ENCODE measurements at places on chromosomes 7 and 10.

- DNase-seq = peak; percentile 30
These were observed 460 bp downstream of the ANXA11 start for GRCh38 chr10:80204677-80205476.

GRCh38 chr7:117250801-117251200 is 72.1 kb downstream of the WNT2 start:
- DNase-seq = no peak

DNA sequence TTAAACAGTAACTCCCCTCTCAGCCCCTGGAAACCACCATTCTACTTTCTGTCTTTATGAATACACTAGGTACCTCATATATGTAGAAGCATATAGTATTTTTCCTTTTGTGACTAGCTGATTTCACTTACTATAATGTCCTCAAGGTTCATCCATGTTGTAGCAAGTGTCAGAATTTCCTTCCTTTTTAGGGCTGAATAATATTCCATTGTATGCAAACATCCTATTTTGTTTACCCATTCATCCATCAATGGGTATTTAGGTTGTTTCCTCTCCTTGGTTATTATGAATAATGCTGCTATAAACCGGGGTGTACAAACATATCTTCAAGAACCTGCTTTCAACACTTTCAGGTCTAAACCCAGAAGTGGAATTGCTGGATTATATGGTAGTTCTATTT is 125.3 kb downstream of the SGMS1 start:
- DNase-seq = no peak

GRCh38 chr10:101000915-101001658 is 1.5 kb downstream of the LZTS2 start:
- DNase-seq = peak; percentile 70

- no peak for DNase-seq
These were observed 2.6 kb upstream of the COX19 start for GRCh38 chr7:978049-978346.

DNA sequence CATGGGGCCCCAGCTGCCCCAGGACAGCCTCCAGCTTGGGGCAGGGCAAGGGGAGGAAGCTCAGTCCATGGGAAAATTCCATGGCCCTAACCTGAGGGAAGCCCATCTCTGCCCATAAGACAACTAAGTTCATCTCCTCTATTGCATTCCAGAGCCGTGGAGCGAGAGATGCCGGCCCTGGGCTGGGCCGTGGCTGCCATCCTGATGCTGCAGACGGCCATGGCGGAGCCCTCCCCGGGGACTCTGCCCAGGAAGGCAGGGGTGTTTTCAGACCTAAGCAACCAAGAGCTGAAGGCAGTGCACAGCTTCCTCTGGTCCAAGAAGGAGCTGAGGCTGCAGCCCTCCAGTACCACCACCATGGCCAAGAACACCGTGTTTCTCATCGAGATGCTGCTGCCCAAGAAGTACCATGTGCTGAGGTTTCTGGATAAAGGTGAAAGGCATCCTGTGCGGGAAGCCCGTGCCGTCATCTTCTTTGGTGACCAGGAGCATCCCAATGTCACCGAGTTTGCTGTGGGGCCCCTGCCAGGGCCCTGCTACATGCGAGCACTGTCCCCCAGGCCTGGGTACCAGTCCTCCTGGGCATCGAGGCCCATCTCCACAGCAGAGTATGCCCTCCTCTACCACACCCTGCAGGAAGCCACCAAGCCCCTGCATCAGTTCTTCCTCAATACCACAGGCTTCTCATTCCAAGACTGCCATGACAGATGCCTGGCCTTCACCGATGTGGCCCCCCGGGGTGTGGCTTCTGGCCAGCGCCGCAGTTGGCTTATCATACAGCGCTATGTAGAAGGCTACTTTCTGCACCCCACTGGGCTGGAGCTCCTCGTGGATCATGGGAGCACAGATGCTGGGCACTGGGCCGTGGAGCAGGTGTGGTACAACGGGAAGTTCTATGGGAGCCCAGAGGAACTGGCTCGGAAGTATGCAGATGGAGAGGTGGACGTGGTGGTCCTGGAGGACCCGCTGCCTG is 4.3 kb downstream of the AOC1 start:
- DNase-seq = no peak

DNA sequence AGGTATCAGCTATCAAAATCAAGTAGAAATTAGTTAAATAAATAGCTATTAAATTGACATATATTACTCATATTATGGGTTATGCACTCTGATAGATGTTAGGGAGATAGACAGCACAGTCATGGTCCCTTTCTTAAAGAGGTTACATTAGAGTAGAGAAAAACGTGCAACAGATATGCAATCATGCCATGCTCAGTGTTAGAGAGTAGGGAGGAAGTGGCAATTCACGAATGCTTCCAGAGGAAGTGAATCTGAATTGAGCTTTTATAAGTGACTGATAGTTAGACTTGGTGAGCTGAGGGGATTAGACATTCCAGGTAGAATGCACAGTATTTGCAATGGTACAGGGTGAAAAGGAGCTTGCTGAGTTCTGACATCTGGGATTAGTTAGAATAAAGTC is 349.8 kb downstream of the NXPH1 start:
- DNase-seq = peak; percentile 20

GRCh38 chr10:35335133-35336083 is 901 bp upstream of the CCNY start:
- peak; percentile 11 for DNase-seq

GRCh38 chr7:36157527-36158320 is 4.7 kb downstream of the EEPD1 start:
- no peak for DNase-seq

GRCh38 chr10:44937196-44938005 is 22.2 kb upstream of the RASSF4 start:
- DNase-seq = no peak

GRCh38 chr10:63699785-63700613 is 178.8 kb downstream of the REEP3 start:
- no peak for DNase-seq

- DNase-seq = peak; percentile 39
These were observed 994 bp upstream of the CYP51A1 start for GRCh38 chr7:92135052-92135889.

- DNase-seq = no peak
These were observed 50.9 kb downstream of the GNAI1 start for GRCh38 chr7:80185571-80185970.

GRCh38 chr7:149145031-149145845 is 2.0 kb upstream of the ZNF398 start:
- DNase-seq = no peak

- no peak for DNase-seq
These were observed 89.5 kb downstream of the ANK3 start for GRCh38 chr10:60299961-60300883.

DNA sequence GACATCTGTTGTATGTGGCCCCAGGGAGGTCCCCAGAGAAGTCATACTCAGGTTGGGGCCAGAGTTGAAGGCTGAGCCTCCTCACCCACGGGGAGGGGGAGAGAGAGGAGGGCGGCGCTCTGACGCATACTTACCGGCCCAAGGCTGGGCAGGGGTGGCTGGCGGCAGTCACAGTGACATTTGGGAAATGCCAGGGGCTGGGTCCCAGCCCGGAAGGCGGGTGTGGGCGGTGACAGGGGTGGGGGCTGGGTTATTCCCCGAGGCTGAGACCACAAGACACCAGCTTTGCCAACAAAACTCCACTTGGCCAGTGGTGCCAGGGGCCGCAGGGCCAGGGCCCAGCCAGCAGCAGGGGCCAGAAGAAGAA is 41.1 kb downstream of the RASGEF1A start:
- peak; percentile 3 for DNase-seq

DNA sequence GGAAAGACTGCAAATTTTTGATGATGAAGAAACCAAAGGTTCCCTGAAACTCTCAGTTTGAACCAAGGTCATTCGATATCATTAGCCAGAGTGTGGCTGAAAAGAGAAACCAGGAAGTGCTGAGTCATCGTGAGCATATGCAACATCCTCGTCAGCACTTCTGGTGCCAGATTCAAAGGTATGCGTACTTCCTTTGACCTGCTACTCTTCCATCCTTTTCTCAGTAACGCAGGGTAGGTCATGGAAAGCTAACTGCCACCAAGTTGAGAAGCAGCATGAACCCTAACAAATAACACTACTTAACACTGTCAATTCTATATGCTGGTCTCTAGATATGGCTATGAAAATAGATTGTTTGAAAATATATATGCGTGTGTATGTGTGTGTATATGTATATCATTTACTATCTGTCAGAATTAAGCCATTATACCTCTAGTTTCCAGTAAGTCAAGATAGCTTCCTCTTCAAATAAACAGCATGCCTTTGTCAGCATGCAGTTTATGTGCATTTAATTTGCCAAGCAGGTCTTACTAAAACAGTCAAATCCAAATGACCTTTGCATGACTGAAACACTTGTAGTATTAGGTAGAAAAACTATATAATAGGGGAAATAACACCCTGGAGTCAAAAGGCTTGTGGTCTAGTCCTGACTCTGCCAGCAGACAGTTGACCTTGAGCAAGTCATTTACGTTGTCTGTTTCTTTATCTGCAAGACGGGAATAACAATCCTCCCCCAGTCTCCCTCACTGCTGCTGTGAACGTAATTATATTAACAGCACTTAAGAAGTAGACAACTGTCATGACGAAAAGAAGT is 26.4 kb downstream of the CDK6 start:
- DNase-seq = no peak

GRCh38 chr10:61643316-61643751 is 19.4 kb upstream of the CABCOCO1 start:
- no peak for DNase-seq

DNA sequence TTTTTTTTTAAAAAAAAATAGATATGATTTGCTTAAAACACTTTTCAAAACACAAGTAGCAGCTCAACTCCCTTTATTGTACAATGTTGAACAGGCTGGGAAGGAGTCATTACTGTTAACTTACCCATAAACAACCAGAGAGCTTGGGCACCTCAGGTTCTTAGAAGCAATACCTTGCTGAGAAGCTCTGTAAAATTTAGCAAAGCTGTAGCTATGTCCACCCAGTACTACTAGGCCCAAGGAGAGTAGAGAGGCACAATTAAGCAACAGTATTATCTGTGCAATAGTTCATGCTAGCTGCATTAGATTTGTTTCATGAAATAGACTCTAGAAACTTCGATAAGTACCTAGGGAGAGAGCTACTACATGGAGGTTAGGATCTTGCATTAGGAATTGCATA is 32.0 kb downstream of the SEMA3A start:
- no peak for DNase-seq

DNA sequence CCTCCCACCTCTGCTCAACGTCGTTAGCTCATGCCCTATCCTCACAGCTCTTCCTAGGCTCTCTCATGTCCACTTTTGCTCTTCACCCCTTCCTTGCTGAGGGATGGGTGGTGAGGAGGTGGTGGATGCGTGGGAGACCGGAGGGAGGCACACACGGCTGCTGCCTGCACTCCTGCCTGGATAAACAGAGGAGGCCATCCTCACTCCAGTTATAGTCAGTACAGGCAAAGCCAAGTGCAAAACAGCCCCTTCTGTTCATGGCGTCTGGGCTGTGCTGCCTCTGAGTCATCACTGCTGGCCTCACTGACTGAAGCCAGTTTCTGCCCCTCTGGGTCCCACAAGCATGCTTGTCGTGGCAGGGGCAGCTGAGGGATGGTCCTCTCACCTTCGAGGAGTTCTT is 31.9 kb upstream of the LRRC4 start:
- DNase-seq = no peak

DNA sequence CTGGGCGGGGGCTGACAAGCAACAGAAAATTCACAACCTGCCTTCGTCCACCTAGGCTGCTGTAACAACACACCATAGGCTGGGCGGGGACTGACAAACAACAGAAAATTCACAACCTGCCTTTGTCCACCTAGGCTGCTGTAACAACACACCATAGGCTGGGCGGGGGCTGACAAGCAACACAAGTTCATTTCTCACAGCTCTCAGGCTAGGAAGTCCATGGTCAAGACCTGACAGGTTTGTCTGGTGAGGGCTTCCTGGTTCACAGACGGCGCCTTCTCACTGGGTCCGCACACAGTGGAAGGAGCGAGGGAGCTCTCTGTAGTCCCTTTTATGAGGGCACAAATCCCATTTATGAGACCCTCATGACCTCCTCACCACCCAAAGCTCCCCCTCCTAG is 52.2 kb downstream of the DIP2C start:
- DNase-seq = no peak

DNA sequence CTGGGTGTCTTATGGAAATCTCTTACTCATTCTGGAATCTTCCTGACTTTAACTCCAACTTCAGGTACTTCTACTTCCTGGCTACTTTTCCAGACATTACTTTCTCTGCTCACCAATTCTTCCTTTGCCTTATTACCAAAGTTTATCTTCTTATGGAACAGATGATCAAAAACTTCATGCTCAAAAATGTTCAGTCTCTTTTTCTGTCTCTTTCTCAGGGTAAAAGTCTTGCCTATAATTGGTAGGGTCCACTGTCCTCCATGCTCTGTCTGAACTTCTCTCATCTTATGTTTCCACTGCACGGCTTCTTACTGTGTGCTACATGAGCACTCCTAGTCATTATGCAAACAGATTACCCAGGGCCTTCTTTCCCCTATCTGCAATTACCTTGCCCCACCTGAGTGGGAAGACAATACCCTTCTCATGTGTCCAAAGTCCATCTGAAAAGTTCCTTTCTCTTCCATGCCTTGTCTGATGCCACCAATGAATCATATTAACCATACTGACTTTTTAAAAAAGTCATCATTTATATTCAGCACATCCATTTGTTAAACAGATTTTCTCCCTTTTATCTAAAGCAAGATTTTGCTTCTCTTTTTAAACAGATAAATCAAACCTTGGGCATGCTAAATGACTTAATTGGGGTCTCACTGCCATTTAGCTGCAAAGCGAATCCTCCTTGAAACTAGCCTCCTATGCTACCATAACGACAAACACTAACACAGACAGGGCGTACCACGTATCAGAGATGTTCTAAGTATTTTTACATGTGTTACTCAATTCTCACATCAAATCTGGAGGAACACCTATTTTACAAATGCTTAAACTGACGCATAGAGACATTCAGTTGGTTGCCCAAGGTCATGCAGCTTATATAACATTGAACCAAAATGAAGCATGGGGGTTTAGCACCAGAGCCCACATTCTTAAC is 48.8 kb downstream of the SEMA3C start:
- DNase-seq = no peak

DNA sequence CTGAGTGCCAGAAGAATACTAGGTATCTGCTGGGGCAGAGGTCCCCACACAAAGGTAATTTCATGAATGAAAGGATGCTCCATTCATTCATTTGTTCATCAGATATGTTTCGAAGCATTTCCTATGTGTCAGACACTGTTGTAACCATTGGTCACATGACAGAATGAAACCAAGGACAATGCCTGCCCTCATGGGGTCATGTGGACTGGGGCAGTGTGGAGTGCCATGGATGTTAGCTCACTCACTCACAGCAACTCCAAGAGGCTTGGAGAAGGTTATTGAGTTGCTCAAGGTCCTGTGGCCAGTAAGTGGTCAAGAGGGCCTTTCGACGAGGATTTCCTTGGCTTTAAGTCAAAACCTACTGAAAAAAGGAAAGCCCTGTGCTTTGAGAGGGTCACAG is 223.5 kb downstream of the ARHGAP12 start:
- DNase-seq = no peak

- no peak for DNase-seq
These were observed 56.5 kb downstream of the RNLS start for GRCh38 chr10:88526501-88527105.

DNA sequence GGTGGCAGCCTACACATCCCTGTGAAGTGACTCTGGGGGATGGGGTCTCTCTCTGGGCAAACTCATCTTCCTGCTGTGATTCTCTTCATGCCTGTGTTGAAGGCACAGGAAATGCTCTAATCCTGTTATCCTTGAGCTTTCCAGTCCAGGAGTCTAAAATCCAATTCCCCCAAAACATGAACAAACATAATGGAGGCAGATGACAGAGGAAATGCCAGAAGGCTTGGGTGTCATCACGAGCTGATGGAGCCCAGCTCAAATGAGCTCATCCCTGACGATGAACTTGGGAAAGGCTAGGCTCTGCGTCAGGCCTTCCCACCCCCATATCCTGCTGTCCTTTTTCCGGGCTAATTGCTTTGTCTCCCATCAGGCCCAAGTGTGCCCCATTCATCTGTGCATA is 165.9 kb upstream of the PODXL start:
- no peak for DNase-seq
